Right renal cortex interstitium (tissue), 3 donors: ENCODE measurements at places on chromosomes 1 and 21. TPM values are rescaled to one million over a fixed set of nuclear protein-coding genes. Genes with fewer than 3 reads are reported as not detected.
A peak's percentile ranks its signal among the peaks of the same experiment; 100 is the strongest.

- DNase-seq = no peak
These were observed 3.7 kb upstream of the TRABD2B start for GRCh38 chr1:48000883-48001282.

GRCh38 chr1:79323239-79324025, 316.9 kb upstream of the ADGRL4 start:
- no peak for DNase-seq

DNA sequence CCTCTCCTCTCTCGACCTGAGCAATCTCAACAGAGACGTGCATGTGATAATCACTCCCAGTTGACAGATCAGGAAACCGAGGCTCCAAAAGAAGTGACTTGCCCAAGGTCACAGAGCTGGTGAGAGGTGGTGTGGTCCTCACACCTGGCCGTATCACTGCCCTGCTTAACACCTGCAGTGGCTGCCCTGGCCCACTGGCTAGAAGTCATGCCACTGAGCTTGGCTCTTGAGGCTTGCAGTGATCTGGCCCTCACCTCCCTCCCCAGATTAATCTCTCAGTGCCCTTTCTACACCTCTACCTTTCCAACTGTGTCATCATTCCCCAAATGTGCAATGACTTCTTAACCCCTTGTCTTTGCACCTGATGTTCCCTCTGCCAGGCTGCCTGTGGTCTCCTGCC, 38.8 kb downstream of the CDCP2 start:
- no peak for DNase-seq

DNA sequence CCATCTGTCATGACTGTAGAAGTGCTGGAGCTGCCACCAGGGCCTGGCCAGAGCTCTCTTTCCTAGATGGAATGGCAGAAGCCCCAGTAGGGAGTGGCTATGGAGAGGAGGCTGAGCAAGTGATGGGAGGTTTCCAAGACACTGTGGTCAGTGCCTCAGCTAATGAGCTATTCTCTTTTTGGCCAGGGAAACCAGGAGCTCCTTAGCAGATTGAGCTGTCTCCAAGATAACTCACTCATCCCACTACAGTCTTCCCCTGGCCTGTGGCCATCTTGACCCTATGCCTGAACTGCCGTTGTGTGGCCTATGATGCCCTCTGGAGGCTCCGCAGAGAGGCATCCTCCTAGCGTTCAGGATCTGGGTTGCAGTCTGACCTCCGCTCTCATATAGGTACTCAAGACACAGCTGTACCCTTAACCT, 60.5 kb downstream of the ERI3 start:
- DNase-seq = no peak

- no peak for DNase-seq
These were observed 135.1 kb downstream of the NEK7 start for GRCh38 chr1:198291924-198292323.

DNA sequence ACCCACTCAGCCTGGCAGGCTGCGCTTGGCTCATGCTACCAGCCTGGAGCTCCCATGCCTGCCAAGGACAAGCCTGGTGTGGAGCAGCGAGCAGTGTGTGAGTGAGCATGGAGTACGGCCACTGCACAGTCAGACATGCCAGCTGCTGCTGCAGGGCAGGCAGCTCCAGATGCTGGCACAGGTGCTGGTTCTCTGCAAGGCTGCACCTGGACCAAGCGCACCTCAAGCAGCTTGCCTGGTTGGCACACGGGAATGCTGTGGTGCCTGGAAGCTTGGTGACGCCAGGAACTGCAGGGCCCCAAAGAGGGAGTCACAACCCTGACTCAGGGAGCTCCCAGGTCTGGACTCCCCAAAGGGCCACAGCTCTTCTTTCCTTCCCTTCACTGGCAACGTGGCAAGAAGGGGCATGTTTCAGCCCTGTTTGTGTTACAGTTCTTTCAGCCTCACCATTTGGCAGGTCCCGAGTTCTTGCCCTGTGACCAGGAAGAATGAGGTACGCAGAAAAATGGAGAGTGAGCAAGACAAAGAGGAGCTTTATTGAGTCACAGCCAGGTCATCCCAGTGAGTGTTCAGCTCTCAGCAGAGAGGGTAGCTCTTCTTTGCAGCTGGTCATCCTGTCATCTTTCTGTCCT, 26.1 kb downstream of the ACOT7 start:
- no peak for DNase-seq

GRCh38 chr1:183477986-183478781, 5.9 kb downstream of the SMG7 start:
- DNase-seq = no peak

GRCh38 chr1:167714098-167714438, 7.7 kb upstream of the MPZL1 start:
- no peak for DNase-seq

DNA sequence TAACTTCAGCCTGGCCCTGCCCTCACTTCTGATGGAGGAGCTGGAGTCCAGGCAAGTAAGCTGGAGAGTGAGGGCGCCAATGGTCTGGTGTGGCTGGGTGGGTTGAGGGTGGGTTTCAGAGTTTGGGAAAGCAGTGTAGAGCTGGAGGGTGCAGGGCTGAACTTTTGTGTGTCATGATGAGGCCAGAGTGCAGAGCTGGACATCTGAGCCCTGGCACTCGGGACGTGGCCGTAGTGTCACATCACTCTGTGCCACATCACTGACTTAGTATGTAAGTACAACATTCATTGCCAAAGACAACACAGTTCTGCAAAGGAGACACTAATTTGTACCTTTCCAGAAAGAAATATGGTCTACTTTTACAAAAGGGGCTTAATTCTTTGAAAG, 15.8 kb downstream of the SPATA46 start:
- no peak for DNase-seq

DNA sequence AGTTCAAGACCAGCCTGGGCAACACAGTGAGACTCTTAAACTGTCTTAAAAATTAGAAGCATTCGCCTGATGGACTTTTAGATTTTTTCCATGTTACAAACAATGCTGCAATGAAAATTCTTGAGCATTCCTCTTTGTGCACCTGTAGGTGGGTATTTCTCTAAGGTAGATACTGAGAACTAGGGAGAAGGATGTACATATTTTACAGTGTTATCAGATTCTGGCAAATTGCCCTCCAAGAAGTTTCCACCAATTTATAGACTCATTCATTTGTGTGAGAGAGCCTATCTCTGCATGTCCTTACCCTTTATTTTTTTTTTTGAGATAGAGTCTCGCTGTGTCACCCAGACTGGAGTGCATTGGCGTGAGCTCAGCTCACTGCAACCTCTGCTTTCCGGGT, 12.3 kb upstream of the LEFTY2 start:
- DNase-seq = no peak

DNA sequence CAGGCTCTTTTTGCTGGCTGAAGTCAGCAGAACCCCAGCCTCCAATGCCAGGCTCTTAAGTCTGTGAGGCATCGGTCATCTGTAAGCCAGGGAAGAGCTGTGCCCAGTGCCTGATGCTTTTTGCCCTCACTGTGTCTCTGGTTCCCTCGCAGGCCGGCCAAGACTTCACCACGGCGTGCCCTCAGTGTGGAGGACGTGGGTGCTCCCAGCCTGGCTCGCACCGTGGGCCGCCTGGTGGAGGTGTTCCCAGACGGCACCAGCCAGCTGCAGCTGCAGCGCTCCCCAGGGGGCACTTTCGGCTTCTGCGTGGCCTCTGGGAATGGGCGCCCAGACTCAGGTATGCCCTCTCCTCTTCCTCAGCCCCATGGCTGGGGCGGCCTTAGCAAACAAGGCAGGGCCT, 32.5 kb downstream of the KIAA1614 start:
- DNase-seq = no peak

DNA sequence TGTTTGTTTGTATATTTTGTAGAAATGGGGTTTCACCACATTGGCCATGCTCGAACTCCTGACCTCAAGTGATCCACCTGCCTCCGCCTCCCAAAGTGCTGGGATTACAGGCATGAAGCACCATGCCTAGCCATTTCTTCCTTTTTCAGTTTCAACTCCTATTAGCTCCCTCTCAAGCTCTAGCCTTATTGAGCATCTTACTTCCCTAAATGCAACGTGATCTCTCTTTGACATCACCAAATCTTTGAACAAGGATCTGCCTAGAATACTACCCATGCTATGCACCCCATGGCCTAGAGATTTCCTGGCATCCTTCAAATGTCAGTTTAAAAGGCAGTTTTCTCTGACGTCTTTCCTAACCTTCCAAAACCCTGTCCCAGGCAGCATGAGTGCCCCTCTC, 91.1 kb upstream of the NR5A2 start:
- DNase-seq = no peak

GRCh38 chr1:16913181-16913832, 8.4 kb upstream of the CROCC start:
- no peak for DNase-seq

- DNase-seq = peak; percentile 0
These were observed 630 bp upstream of the DBT start for GRCh38 chr1:100250264-100250663.

GRCh38 chr1:25695090-25695770, 78.6 kb downstream of the MAN1C1 start:
- DNase-seq = no peak

- no peak for DNase-seq
These were observed 15.1 kb upstream of the MPL start for GRCh38 chr1:43322506-43322905.

DNA sequence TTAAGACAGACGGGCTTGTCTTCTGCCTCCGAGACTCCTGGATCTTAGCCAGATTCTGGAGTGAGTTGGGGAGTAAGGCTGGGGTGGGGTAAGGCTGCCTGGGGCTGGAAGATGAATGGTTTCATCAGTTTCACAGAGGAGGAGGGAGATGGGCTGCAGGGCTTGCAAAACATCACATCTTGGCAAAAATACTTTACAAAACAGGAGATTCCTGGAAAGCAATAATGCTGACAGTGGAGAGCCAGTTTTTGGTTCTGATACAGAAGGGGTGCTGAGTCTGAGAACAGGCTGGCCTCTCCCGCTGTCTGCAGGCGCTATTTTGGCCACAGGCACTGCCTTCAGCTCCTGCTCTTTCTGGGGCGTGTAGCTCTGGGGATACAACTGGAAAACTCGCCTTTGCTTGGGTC, 83.4 kb upstream of the KCNE2 start:
- DNase-seq = no peak

DNA sequence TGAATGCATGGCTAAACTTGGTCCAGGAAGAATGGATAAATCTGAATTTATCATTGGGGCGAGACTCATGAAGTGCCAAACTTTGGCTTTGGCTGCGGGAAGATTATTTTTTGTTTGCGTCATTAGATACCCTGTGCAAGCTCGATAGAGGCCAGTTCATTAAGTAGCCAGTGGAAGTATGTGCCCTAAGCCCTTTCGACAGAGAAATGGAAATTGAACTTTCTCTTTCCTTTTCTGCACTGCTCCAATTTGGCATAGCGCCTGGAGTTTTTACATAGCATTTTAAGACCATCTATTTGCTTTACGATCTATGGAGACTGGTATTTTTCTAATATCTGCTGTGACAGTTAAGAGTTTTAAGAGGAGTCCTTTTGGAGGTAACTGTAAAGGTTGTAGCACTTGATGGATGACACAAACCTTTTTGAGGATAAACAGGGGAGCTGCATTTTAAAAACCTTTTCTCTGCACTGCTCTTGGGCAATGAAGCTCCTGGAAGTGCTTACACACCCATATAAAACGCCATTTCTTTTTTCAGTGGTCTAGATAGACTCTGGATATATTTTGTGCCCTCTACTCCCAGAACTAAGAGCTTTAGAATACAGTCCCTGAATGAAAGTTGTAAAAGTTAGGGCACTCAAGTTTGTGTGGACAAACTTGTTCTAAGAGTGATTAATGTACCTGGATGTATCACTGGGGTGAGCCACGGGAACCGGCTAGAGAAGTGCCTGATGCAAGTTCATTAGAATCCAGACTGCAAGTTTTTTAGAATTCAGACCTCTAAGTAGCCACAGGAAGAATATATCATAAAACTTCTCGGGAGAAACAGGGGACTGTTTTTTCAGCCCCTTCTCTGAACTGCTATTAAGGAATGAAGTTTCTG, 41.3 kb upstream of the CFHR3 start:
- no peak for DNase-seq

- no peak for DNase-seq
These were observed 31.7 kb downstream of the TP73 start for GRCh38 chr1:3683992-3684391.

Gene LRRIQ3
- 4.5 TPM for polyA plus RNA-seq

Gene OR6N1
- not detected for polyA plus RNA-seq

Gene FMN2
- 7.1 TPM for polyA plus RNA-seq

Gene HMCN1
- polyA plus RNA-seq = 61.5 TPM

Gene SLC44A3
- polyA plus RNA-seq = 88.6 TPM

Gene ZNF697
- 21.9 TPM for polyA plus RNA-seq

Gene LHX8
- polyA plus RNA-seq = not detected

Gene PLA2G2A
- not detected for polyA plus RNA-seq

Gene TSHB
- polyA plus RNA-seq = not detected

Gene GJB4
- 0.06 TPM for polyA plus RNA-seq

Gene RTCA
- 31.3 TPM for polyA plus RNA-seq

Gene CFAP74
- polyA plus RNA-seq = 0.71 TPM

Gene YBX1
- polyA plus RNA-seq = 661 TPM

Gene LIPI
- 0.21 TPM for polyA plus RNA-seq

Gene KMO
- polyA plus RNA-seq = 26.3 TPM

Gene MFAP2
- 186 TPM for polyA plus RNA-seq

Gene PRKAA2
- 14.8 TPM for polyA plus RNA-seq

Gene FLG2
- polyA plus RNA-seq = 0.14 TPM

Gene CELA2B
- not detected for polyA plus RNA-seq
